ENCODE measurements at places on chromosomes 4 and X. TPM values are rescaled to one million over a fixed set of nuclear protein-coding genes. Genes with fewer than 3 reads are reported as not detected.

DNA sequence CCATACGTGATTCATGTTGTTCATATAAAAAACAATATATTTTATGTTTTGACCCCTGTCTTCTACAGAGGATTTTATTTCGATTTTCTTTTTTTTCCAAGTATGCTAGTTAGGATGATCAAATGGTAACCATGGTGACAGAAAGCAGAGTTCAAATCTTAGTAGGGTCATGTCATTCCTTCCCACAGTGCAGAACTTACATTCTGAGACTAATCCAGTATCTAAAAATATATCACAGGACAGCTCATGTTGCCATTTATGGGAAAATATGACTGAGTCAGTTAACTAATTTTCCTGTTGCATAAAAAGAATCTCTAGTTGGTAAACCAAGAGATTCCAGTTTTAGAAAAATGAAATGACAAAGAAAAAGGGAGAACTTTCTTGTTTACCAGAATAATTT is 209.5 kb downstream of the PARM1 start:
- no peak for DNase-seq

DNA sequence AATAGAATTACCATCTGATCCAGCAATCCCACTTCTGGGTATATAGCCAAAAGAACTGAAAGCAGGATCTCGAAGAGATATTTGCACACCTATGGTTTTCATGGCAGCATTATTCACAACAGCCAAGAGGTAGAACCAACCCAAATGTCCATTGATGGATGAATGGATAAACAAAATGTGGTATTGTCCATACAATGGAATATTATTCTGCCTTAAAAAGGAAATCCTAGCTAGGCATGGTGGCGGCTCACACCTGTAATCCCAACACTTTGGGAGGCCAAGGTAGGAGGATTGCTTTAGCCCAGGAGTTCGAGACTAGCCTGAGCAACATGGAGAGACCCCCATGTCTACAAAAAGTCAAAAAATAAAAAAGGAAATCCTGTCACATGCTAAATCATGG is 27.3 kb downstream of the SAT1 start:
- no peak for DNase-seq

DNA sequence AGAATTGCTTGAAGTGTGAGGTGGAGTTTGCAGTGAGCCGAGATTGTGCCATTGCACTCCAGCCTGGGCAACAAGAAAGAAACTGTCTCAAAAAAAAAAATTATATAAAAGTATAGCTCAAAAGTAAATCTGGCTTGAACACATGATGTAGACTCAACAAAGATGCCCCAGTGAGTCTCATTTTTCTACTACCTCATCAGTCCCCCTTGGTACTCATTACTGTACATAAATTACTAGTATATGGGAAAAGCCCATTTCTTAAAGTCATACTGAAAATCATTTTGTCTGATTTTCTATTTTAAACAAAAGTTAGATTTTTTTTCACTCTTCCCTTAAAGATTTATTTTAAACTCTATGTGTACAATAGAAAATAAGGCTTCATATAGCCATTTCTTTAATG is 39.2 kb downstream of the FAM241A start:
- no peak for DNase-seq

- no peak for DNase-seq
Measured at GRCh38 chr4:8110071-8110986, 48.3 kb downstream of the ABLIM2 start.

The GAB3 gene
- total RNA-seq, result not detected

The CXorf49 gene
- not detected for total RNA-seq

DNA sequence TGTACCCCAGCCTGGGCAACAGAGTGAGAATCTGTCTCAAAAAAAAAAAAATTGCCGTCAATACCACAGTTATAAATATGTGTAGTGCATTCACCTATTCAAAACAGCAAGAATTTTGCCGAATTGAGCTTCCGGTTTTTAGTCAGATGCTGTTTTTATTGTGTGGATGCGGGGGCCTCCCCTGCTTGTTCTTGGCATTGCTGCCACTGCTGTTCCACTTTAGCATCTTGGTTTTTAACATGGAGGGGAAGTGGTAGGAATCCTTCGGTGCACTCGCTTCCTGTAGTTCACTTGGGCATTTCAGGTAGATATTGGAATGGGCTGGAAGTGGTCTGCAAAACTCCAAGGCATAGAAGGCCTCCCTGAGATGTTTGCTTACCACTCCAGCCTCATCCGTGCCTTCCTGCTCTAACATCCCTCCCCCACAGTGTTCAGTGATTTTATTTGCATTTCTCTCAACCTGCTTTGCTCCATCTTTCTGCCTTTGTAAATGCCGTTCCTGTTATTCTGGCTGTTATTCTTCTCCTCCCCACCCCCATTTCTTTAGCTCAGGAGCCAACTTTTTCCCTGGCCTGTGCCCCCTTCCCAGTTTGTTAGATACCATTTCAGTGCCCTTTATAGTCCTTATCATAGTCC is 25.5 kb downstream of the MOB1B start:
- no peak for DNase-seq

DNA sequence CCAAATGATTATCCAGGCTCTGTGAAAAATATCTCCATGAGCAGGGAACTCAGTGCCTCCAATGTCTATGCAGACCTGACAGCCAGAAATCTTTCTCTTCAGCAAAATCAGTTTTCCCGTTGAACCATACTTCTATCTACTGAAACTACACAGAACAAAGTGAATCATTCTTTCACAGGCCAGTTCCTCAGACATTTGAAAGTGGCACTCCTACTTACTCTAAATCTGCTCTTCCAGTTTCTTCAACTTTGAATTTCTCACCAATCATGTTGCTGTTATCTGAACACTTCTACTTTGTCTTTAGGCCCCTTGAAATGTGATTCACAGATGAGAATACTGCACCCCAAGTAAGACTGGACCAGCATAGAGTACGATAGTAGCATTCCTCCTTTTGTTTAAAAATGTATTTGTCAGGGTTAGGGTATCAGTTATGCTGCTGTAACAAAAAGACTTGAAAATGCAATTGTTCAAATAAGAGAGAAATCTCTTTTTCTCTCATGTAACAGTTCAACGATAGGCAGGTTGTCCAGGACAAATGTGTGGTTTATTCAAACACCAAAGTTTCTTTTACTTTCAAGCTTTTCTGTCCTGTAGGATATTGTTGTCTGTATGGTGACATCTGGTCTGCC is 210.6 kb upstream of the KLF3 start:
- no peak for DNase-seq

The HS3ST1 gene
- not detected for total RNA-seq

DNA sequence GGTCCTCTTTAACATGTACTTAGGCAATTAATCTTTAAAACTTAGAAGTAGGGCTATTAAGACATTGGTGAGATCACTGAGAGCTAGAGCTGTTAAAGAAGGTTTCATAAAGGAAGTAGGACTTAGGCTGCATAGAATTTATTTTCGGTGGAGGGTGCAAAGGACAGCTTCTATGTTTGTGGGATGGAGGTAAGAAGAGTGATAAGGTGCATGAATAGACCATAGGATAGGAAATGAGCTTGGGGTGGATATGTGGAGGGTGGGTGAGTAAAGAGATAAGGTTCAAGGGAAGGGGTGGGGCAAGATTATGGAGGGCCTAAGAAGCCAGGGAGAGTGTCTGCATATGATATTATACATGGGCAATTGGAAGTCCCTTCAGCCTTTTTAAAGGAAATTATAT is 15.9 kb downstream of the RTL9 start:
- DNase-seq, result no peak

DNA sequence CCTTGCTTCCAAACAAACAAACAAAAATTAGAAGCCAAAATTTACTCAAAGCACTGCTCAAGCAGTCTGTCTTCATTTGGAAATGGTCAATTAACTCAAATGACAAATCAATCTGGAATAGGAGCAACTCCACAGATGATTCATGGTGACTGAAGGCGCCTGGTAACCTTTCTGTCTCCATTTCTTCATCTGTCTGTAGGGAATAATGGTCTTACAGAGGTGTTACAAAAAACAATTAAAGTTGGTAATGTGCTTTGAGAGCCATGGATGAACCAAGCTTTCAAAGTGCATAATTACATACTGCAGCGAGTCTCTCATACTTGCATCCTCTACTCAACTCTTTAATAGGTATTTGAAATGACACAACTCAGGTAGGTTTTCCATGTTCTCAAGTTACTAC is 38.3 kb upstream of the STAG2 start:
- DNase-seq, result no peak

DNA sequence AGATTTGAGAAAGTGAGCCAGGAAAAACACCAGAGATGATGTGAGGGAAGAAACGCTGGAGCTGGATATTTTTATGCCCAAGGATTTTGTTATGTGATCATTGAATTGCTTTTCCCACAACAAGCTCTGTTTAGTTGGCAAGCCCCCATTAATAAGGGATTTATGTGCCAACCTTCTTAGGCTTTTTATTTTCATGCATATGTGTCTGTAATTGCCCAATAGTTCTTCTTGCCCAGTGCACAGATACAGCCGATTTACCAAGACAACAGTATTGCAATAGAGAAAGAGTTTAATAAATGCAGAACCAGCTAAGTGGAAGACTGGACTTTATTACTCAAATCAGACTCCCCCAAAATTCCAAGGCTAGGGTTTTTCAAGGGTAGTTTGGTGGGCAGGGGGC is 57.7 kb downstream of the TRIM2 start:
- no peak for DNase-seq

- peak; percentile 74 for DNase-seq
Measured at GRCh38 chr4:16026160-16026761, 57.6 kb downstream of the PROM1 start.

- no peak for DNase-seq
Measured at GRCh38 chrX:65928522-65928921, 111.4 kb downstream of the VSIG4 start.

DNA sequence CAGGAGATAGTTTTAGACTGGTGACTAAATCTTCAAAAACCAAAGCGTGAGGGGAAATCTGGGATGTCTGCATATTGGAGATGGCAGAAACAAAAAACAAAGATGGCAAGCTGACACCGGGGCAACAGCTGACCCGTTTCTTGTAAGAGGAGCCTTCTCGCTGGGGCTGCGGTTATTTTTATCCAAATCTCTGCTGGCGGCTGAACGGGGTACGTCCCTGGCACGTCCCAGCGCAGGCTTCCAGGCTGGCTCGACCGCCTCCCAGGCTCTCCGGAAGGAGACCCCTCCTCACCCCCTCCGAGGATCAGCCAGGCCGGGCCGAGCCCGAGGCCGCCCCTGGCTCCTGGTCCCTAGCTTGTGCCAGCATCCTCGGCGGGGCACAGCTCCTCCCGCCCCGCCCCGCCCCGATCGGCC is 403 bp downstream of the SGCB start:
- peak; percentile 76 for DNase-seq

The COL4A5 gene
- total RNA-seq, result 0.24 TPM

DNA sequence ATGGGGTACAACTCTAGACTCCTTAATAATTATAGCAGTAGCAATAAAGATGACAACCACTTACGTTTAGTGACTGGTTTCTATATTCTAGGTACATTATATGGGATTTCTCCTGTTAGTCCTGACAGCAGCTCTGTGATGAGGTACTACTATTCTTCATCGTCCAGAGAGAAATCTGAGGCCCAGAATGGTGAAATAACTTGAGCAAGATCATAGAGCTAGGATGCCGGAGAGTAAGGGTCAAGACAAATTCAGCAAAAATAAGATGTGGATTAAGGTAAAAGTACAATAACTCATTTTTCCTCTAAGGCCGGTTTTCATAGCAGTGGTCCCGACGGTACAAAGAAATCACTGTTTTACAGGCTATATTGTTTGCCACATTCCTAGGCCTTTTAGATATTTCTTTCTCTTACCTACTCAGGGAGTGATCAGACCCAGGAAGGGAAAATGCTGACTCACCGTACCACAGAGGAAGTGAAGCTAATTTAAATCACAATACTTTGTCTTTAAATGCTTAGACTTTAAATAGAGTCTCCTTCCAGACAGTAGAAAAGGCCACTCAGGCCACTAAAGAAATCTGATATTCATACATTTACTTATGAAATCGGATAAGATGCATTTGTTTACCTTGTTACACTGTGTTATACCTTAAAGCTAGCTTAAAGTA is 2023.0 kb upstream of the AGA start:
- DNase-seq, result no peak

DNA sequence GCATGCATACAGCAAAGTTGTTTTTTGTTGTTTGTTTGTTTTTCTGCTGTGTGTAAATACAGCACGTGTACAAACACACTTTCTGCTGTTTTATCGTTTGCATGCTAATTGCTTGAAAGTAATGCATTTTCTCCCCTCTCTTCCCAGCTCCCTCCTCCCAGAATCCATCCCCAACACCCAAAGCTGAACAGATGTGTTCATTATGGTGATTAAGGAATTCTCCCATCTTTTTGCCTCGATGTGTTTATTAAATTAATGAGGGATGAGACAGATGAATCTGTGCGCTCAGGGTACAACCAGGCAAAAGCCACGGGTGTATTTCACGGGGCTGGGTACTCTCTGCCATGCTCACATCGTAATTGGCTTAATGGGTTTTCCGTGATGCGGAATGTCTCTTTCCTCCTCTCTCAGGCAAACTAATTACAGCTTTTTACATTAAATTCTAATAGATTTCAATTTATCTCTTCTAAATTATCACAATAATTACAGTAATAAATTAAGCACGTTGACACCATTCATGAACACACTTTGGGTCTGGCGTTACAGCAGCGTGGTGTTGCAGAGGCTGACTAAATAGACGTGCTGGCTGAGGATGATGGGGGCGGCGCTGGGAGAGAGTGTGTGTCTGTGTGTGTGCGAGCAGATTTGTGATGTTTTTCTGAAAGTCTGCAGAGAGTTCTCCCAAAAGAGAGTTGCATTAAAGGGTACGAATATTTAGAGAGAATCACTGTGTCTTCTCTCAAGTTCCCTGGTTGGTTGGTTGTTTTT is 117.7 kb downstream of the CRLF2 start:
- DNase-seq, result no peak

The CT45A3 gene
- 1.7 TPM for total RNA-seq

DNA sequence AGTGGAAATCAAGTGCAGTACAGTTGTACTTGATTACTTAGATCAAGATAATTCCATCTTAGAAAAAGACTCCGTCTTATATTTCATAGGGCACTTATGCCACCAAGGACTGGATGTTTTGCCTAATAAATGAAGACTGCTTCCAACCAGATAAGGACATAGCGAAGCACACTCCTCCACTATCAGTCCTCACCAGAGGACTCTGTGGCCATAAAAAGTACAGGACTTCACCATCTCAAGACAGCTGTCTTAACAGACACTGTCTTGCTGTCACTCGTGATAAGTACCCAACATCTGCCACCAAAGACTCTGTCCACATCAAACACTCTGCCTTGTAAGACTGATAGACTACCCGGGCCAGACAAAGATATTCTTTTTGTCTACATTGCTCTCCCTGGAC is 352.0 kb downstream of the TRAM1L1 start:
- DNase-seq, result no peak

The SMIM43 gene
- not detected for total RNA-seq

- no peak for DNase-seq
Measured at GRCh38 chr4:54754394-54754793, 96.6 kb downstream of the KIT start.

GRCh38 chrX:119573840-119574393 is 446 bp upstream of the UBE2A start:
- DNase-seq, result peak; percentile 9

DNA sequence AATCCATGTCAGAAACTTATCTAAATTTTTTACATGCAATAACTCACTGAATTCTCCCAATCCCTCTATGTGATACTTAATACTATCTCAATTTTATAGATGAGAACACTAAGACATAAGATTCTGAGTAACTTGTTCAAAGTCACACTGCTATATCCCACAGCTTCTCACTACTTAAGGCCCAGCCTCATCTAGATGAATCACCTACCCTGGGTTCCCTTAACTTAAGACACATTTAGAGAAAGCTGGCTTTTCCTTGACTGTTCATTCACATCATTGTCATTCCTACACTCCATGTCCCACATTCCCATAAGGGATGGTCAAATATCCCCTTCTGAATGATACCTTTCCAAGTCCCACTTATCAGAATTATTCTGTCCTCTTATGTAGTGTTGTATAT is 21.0 kb downstream of the TNIP3 start:
- no peak for DNase-seq
